ENCODE measurements at places on chromosomes 5 and 9.

DNA sequence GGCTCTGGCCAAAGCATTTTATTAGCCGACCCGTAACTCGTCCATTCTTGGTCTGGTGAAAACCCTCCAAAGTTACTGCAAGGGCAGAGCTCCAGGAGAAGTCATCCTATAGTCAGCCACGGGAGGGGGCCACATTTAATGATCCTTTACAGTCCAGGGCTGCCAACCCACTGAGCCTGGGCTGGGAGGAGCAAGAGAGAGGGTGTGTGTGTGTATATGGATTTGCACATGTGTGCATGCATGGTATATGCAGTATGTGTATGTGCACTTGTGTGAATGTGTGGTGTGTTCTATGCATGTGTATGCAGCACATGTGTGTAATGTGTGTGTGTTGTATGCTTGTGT lies 4.2 kb upstream of the RASGEF1C start:
- DNase-seq: no peak

DNA sequence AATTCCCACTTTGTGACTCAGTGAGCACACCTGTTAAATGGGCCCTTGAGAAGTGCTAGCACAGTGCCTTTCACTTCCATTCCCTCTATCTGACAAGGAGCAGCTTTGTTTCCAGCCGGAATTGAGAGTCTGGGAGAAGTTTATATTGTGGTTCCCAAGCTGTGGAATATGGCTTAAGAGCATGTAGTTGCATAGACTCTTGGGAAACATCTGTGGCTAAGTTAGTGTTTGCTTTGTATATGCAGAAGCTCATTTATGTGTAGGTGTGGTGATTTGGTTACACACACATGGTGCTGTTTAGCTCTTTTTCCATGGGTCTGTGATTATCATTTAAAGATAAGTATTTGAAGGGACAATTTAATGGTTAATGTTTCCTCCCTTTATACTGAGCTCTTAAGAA lies 110.5 kb upstream of the HMHB1 start:
- DNase-seq: no peak

DNA sequence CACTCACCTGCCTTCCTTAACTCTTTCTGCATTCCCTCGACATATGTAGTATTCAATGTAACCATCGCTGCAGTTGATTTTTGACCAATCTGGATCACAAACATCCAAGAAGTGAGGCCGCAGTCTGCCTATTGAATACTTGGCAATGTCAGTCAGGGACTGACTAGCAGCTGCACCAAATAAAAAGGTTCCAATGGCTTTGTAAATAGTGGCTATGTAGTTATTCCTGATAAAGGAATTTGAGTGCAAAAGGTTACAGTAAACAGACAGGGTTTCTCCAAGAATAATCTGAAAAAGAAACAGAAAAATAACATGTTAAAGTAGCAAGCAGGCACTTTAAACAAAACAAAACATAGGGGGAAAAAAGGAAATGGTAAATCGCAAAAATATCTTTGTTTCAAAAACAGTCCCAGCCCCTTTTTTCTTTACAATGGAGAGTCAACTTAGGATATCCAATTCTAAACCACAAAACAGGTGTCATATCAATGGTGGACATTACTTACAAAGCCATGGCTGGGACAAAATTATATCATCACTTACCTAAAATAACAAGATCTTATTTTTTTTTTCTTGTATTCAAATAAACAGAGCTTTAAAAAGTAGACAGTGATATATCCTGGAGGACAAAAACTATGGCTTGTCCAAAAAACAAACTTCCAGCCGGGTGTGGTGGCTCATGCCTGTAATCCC lies 66.8 kb downstream of the PLPP1 start:
- DNase-seq: no peak

DNA sequence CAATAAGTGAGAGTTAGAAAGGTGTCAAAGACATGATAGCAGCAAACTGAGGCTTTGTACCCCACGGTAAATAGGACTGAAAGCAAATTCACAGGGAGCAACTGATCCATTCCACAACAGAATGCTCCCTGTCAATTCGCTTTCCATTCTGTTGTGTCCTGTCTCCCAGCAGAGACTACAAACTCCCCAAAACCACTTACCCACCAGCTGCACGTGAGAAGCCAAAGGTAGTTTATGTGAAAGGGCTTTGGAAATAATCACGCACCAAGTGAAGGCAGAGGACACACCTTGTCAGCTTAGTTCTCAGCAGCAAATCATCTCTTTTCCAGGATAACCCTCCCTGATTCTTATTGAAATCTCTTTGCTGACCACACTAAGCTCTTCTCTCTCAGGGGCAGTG lies 46.6 kb upstream of the IL17B start:
- DNase-seq: no peak

DNA sequence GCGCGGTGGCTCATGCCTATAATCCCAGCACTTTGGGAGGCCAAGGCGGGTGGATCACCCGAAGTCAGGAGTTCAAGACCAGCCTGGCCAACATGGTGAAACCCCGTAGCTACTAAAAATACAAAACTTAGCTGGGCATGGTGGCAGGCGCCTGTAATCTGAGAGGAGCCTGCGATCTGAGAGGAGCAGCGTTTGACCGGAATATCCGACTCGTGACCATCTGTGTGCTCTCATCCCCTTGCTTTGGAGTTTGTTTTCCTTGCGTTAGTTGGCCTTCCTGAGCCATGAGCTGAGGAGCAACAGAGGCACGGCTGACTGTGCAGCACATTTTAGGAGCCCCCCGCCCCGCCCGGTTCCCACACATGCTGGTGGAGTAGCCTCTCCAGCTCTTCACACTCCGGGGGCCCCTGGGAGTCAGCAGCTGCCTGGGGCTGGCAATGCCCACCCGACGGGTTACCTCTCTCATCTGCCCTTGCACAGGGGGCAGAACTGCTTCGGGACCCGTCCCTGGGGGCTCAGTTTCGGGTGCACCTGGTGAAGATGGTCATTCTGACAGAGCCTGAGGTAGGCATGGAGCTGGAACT lies 3.0 kb downstream of the ADAMTS13 start:
- no peak for DNase-seq

DNA sequence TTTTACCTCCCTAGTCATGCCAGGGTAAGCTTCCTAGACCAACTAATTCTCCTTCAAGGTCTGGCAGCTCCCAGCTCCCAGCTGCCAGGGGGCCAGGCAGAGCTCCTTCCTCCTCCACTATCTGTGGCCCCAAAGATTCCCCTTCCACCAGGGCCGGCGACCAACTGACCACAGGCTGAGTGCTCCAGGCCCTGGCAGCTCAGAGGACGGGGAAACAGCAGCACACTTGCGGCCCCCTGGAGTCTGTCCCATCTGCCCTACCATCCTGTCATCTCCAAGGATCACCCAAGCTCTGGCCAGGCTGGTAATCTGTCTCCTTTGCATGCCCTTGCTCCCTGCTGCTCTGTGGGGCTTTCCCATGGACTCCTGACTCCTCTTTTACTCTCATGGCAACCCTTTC lies 31.2 kb upstream of the BASP1 start:
- DNase-seq: no peak

DNA sequence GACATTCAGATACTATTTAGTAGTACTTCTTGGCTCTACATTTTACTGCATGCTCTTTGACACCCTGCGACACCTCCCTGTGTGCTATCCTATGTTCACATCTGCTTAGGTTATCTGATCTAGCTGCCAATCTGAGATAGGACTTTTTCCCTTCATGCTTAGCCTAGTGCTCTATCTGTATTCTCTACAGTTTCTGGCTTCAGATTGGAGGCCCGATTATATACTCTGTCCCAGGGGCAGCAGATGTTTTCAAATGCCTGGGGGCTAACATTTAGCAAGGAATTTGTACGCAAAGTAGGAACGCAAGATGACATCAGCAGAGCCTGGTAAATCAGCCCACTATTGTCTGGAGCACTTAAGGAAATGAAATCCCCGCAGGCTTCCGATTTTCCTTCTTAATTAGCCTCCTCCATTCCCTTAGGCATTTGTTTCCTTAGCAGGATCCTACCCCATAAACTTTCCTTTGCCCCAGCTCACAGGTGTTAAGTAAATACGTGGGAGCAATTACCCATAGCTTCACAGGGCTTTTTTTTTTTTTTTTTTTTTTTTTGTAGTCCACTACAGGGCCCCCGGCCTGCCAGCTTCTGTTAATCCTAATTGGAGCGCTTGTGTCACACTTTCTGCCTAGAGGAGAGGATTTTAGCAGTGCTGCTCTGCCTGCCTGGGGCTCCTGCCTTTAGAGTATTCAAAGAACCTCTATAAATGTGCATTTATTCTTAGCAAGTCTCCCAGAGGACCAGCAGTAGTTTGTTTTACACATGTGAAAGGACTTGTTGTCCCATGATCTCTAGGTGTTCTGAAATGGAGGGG lies 61.1 kb upstream of the LPAR1 start:
- DNase-seq: no peak

DNA sequence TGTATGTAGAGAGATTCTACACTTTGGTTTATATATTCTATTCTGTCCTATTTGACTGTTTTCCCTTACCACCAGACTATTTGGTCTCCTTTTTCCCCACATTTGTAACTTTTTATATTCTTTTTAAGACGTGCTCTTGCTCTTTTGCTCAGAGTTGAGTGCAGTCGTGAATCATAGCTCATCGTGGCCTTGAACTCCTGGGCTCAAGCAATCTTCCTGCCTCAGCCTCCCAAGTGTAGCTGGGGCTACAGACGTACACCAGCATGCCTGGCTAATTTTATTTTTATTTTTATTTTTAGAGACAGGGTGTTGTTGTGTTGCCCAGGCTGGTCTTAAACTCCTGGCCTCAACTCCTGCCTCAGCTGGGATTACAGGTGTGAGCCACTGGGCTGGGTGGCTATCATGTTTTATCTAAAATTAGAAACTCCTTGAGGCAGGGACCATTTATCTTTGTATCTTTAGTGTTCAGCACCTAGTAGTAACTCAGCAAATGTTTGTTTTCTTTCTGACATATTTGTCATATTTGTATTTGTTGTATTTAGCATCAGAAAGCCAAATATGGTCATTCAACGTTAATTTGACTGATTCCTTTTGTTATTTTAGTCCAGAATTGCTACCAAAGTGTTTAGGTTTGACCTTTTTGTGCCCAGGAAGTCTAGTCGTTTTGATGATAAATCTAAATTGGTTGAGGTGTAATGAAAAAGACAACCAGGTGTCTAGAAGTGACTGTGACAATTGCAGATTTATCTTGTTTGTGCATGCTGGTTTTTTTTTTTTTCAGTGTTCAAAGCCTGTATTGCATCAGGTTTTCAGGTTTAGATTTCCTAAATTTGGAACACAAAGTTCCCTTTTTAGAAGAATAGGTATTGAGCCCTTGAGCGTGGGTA lies 44.3 kb downstream of the ERBIN start:
- DNase-seq: no peak

- DNase-seq: peak; percentile 80
Measured at GRCh38 chr5:94433397-94434163, 184.8 kb downstream of the KIAA0825 start.

- DNase-seq: no peak
Measured at GRCh38 chr9:121833061-121833460, 181.6 kb downstream of the DAB2IP start.

GRCh38 chr5:150642567-150642927 lies 2.1 kb downstream of the SYNPO start:
- no peak for DNase-seq

DNA sequence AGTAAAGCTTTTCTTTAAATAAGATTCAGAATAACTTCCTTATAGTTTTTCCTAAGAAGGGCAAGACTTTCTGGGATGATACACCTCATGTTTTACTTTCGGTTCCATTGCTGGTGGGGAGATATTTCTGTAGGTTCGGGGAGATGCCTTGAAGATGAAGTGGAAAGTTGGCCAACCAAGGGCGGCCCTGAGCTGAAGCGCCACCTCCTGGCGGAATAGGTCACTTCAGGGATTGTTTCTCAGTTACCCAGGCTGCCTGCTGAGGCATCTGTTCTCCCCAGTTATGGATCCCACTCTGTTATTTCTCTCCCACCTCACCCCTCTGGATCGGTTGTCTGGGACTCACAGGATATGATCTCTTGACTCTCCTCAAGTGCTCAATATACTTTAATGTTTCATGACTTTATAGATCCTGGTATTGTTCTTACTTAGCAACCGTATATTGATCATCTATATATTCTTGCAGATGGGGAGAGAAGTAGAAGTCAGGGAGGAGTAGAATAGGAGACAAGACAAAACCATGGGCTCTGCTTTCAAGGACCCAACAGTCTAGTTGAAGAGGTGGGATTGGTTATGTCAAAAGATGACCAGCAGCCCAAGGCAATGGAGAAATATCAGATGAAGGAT lies 23.4 kb downstream of the MEGF10 start:
- DNase-seq: peak; percentile 49

GRCh38 chr5:122385808-122386207 lies 73.8 kb downstream of the SNCAIP start:
- no peak for DNase-seq

GRCh38 chr5:4418084-4418483 lies 722.0 kb upstream of the ADAMTS16 start:
- no peak for DNase-seq

GRCh38 chr5:57382655-57383054 lies 100.0 kb downstream of the ACTBL2 start:
- DNase-seq: no peak

DNA sequence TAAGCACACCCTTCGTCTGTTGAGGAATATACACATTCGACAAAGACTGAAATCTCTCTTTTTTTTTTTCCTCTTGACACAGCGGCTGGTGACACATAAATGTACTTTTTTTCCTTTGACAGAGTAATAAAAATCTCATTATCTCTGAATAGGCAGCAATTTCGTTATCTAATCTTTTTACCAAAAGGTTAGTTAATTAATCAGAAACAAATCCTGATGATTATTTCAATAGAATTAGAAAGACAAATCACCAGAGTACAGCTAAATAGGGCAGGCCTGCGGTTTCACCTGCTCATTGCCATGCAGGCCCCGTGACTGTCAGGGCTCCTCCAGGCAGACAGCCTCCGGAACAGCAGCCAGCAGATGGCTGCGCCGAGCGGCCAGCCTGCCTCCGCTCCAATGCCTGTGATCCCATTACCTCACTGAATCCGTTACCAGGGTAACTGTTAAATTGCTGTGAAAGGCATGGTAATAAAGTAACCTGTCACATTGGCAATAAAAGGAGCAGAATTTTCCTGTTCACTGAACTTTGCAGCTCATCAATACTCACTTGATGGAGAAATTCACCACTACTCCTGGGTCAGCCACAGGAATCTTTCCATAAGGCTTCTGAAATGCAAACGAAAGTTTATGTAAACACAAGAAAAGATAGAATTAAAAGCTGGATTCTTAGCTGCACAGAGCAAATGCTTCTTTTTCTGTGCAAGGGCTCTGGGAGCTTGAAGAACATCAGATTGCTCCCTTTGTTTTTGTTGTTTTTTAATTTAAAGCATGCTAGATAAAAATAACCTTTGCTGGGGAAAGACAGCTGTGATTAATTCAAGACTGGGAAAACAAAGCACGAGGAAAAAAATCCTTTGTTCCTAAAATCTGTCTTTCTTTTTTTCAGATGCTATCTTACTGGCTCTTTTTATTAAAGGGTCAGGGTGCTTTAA lies 666.4 kb upstream of the ZNF608 start:
- no peak for DNase-seq

DNA sequence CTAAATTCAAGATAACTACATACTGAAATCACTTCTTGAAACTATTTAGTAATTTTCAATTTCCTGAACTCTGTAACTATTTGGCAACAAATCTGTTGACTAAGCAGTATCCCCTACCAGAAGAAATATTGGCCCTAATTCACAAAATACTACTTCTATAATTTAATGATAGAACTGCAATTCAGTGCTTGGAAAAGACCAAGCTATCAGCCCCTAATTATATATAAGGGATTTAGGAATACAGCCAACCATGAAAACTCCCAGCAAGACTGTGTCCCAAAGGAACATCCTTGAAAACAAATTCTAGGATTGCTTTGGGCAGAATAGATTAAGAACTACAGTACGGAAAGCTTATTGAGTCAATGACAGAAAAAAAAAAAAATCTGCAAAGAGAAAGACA lies 169.2 kb downstream of the RAB3C start:
- no peak for DNase-seq

Measured in CD14-positive monocyte (primary cell).